ENCODE measurements at places on chromosomes 2 and 18. TPM values are rescaled to one million over a fixed set of nuclear protein-coding genes. Genes with fewer than 3 reads are reported as not detected.

PHLPP1 gene
- 4.4 TPM for total RNA-seq

DNA sequence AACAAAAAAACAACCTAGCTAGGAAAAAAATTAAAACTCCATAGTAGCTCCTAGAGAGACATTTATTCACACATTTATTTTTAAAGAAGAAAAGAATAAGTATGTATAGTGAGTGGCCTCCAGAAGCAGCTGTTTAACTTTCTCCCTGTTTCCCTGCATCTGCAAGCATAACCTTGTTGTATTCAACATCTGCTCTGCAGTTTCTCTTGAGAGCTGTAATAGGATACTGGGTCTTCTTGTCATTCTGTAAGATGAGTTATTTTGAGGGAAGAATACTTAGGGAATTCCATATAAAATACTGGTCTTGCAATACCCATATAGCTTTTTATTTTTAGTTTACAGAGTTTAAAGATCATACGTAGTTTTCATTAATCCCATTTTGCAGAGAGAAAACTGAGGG is 246.6 kb downstream of the LRRTM1 start:
- DNase-seq = no peak

ITGB6 gene
- total RNA-seq = 68.5 TPM

DNA sequence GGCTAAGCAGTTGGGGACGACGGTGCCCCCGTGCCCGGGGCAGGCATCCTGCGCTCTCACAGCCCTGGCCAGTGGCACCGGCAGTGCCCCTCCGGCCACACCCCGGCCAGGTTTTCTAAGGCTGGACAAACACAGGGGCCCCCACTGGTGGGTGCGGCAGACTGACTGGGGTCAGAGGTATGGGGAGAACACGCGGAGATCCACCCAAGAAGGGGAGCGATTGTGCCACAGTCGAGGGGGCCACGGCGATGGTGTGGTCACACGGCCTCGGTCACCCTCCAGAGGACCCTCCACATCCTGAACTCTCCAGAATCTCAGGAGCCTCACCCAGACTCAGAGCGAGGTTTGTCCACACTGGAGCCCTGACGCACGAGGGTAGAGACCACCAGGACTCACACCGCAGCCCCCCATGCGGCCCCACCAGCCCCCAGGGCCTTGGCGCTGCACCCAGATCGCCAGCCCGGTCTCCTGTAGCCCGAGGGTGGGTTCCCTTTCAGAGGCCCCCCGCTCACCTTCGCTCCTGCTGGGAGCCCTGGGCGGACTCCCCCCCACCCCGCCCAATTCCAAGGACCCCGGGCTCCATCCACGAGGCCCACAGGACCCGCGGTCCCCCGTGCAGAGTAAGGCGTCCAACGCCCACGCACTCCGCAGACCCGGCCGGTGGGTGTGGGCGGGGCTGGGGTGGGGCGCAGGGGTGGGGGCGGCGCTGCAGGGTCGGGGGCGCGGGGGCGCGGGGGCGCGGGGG is 15.2 kb downstream of the PDCD1 start:
- DNase-seq = no peak

- no peak for DNase-seq
These were observed 157.4 kb downstream of the TAF4B start for GRCh38 chr18:26383454-26384270.

DNA sequence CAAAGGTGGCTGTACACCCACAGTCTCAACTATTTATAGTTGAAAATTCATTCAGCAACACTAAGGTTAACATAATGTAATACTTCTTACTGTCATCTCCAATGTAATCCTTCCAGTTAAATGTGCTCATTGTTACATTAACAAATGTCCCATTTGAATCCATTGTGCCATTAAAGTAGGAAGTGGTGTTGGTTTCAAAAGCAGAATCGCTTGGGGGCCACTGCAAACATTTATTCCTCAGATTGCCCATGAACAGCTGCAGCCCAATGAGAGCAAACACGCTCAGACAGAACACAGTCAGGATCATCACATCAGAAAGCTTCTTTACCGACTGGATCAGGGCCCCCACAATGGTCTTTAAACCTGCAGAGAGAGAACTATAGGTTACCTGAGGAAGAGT is 41.4 kb downstream of the SCN3A start:
- no peak for DNase-seq

DNA sequence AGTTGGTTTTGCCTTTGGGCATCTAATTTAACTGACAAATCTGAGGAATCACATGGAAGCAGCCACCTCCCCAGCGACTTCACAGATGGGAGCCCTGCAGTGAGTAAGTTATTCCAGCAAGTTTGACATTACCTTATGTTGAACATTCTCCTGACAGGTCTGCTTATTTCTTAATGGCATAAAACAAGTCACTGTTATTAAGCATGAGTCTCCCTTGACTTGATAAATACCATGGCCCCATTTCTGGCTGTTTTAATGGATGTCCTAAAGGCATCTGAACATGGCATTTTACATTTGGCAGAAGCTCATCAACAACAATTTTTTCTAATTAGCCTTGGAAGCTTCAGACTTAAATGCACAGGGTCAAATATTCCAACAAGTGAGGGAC is 92.6 kb upstream of the CREB1 start:
- DNase-seq = no peak

PDIA6 gene
- total RNA-seq = 328 TPM

DNA sequence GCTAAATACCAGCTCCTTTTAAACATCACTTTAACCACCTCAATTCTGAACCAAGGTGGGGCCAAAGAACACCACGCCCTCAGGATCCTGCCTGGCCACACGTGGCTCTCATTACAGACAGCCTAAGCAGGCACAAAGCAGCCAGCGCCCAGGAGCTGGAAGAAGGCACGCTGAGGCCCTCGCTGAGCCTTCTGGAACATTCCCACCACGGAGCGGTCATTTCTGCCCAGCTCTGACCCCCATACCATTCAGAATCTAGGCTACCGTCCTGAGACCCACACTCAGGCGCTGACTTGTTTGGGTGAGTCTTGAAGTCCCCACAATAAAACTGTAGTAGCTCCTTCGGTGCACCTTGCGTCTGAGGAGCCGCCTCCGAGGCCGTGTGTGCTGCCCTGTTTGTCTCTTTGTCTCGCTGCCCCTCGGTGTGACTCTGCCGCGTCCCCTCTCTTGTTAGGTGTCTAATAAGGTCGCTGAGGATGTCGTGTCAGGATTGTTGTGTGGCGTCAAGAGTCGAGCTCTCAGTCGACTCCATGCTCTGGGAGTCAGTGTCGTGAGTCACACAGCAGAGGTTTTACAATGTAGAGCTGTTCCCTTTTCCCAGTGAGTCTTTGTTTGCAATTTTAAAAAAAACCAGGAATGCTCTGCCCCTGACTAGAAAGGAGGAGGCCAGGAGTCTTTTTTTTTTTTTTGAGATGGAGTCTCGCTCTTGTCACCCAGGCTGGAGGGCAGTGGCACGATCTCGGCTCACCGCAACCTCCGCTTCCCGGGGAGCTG is 242.4 kb downstream of the KLHL29 start:
- no peak for DNase-seq

DNA sequence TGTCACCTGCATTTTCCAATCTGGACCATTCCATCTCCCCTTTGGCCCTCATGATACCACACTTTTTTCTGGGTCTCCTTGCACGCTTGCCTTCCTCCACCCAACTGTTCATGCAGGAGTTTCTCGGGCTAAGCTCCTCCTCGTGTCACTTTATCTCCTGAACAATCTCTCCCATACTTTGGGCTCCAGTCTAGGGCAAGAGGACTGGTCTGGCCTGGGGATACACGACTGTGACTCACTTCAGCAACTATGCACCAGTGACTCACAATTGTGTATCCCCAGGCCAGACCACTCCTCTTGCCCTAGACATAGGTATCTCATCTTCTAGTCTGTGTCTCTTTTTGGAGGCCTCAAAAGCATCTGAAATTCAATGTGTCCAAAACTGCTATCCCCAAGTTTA is 149.4 kb upstream of the PTPRM start:
- peak; percentile 39 for DNase-seq

DNA sequence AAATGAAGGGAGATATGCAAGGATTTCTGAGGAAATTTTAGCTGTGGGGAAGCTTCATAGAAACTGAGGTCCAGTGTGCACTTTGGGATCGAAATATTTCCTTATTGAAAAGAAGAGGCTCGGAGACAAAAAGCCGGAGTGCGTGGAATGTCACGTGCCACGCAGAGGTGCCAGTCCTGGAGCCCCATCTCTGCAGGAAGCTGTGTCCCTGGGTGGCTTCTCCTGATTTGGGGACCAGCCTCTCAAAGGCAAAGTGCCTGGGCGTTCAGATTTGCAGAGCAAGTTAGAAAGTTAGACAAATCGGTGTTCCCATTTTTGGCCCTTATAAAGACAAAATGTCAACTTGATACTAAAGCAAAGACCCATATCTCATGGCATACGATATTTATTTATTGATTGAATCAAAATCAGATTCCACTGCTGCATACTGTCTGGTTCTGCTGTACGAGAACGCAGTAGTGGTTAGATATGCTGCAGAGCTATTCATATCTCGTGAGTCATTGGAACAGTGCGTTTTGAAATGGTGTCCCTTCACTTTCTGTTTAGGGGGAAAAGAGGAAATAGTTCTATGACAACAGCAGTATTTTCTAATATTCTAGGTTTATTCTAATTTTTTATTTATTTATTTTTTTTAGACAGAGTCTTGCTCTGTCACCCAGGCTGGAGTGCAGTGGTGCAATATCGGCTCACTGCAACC is 9.1 kb upstream of the ATG16L1 start:
- DNase-seq = no peak

- DNase-seq = no peak
These were observed 325.5 kb upstream of the HS6ST1 start for GRCh38 chr2:128644156-128644555.

CIB4 gene
- not detected for total RNA-seq

- peak; percentile 44 for DNase-seq
These were observed 40.1 kb downstream of the RTN4 start for GRCh38 chr2:55010149-55010591.

DUSP2 gene
- total RNA-seq = 1.7 TPM

VWA3B gene
- total RNA-seq = not detected

Data from kidney epithelial cell (primary cell).